ENCODE measurements at places on chromosomes 5 and 9.

DNA sequence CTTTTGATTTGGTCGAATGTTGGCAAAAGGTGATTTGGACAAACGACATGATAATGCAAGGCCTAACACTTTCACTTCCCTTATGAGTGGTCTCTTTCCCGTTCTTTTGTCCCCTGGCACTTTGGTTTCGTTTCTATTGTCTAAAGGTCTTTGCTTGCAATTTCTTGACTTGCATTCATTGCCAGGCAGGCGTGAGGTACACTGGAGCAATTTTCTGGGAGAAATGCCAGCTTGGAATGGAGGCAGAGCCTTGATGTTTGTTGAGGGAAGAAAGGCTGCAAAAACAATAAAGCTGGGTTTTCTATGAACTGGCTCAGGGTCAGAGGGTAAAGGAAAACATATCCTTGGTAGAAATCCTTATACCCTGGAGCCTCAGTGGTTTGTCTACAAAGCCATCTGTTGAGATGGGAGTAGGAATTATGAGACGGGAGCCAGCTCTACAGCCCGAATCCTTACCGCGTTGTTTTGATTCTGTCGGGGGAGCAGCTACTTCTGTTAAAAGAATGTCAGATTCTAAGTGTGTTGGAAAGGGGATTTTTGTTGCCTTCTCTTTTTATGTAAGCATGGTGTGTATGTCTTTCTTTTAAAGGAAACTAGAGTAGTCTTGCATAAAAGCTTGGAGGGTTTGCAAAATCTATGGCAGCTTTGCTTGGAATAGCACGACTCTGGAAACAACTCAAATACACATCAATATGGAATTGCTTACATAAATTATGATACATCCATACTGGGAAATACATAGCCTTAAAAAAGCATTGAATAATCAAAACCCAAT lies 158.9 kb downstream of the RMI1 start:
- no peak for DNase-seq

- no peak for DNase-seq
Observed at GRCh38 chr9:117926031-117926658, 221.9 kb downstream of the TLR4 start.

DNA sequence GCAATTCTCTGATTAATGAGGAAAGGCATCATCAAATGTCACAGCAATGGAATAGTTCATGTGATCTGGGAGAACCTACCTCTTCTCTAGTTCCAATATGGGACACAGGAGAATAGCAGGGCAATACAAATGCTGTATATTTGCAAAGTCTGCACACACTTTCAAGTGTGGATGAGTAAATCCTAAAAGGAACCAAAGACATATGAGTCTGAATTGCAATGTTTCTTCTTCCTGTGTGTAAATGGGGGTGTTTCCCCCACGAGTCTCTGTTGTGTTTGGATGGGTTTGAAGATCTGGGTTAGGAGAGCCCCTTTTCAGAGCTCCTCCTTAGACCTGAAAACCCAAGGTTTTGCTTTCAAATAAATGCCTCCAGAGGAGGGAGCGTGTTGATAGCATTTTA lies 26.9 kb downstream of the SLC46A2 start:
- no peak for DNase-seq

- no peak for DNase-seq
Observed at GRCh38 chr9:135698236-135698635, 1.0 kb downstream of the SOHLH1 start.

DNA sequence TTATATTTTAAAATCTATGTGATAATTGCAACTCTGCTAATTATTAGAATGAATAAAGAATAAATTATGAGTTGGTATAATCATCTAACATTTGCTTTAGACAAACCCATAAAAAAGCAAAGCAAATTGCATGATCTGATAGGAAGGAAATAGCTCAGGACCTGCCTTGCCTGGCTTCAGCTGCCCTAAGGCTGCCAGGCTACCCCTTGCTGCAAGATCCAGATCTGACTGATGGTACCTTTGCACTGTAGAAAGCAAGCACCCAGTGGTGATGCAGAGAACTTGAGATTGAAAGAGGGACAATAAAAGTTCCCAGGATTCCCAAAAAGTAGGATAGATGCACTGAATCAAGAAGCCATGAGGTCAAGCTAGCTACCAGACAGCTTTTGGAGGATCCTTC lies 100.9 kb upstream of the FSTL4 start:
- DNase-seq: no peak

GRCh38 chr9:2809692-2810419 lies 34.0 kb downstream of the PUM3 start:
- DNase-seq: no peak

- DNase-seq: no peak
Observed at GRCh38 chr5:112646139-112646936, 91.3 kb upstream of the APC start.

DNA sequence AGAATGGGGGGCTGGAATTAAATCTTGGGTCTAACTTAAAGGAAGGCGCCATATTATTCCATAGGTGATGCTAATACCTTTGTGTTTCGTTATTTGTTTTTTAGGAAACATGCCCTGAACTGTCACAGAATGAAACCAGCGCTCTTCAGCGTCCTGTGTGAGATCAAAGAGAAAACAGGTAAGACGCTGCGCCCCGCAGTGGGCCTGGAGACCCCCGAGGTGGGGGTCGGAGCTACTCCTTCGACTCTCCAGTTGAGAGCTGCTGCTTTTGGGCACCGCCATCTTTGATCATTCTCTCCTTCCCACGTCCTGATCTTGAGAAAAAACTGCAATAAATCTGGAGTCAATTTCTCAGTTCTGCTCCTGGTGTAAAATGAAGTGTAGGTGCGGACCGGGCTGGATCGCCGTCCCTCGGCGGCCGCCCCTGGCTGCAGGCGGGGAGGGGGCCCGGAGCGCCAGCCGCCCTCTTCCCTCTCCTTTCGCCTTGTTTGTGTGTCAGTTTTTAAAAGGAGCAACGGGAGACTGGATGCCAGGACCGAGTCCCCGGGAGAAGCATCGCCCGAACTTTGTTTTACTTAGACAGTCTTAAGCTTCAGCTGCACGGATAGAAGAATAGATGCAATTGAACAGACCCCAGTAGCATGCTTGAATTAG lies 1.4 kb downstream of the PBX3 start:
- DNase-seq: no peak

DNA sequence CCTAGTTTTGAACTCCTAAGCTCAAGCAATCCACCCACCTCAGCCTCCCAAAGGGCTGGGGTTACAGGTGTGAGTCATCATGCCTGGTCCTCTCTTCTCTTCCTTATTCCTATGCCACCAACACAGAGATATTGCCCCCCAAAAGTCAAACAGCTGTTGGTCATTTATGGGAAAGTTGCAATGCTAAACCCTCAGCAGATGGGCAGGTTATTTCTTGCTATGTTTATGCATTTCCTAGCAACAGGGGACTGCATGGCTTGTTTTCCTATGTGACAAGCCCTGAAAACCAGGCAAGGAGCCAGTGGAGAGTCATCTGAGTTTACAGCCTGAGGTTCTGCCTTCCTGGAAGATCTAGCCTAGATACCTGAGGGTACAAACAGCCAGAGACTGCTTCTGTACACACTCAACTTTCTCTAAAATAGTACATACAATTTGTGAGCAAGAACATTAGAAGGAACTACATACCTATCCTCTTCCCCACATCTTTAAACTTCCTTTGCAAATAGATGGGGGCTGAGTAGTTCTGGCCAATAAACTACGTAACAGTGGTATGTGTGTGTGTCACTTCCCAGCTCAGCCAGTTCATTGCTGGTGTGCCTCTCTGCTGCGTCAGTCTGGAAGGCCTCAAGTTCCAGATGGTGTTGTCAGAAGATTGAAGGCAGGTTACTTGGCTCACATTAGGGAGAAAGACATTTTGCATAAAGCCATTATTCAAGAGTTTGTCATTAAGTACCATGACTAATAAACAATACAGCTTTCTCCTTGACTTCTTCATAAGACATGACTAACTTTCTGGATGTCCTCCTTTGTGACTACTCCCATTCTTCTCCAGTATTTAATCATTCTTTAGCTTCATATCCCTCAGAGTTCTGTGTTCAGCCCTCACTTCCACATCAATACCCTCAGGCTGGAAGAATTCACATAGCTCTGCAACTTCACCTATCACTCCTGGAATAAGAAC lies 65.3 kb downstream of the CSNK1A1 start:
- no peak for DNase-seq

GRCh38 chr5:127876384-127876783 lies 173.2 kb downstream of the CCDC192 start:
- DNase-seq: no peak

GRCh38 chr9:123926941-123927340 lies 3.0 kb downstream of the DENND1A start:
- no peak for DNase-seq

DNA sequence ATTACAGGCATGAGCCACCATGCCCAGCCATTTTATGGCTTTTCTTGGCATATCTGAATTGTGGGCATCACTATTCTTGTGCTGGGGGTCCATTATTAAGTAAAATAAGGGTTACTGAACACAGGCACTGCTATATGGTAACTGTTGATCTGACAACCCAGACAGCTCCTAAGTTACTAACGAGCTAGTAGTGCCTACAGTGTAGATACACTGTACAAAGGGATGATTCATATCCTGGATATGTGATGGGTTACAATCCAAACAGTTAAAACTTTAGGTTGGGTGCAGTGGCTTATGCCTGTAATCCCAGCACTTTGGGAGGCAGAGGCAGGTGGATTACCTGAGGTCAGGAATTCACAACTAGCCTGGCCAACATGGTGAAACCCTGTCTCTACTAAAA lies 4.3 kb downstream of the CD14 start:
- DNase-seq: no peak

DNA sequence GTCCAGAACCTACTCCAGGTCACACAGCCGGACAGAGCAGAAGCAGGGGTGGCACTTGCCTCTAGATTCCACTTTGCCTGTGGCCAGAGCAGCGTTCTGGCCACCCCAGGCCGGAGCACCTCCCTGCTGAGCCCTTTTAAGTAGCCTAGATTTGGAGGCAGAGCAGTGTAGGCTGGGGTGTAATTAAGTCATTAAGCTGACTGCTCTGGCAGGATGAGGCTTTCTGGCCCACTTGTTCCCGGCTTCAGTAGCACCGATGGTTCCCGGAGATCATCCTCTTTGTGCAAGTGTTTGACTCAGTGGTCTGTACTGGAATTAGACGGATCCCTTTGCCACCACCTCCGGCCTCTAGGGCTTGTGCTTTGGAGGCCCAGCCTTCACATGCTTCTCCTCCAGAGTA lies 281.9 kb upstream of the ANKRD55 start:
- no peak for DNase-seq

GRCh38 chr5:57325678-57326397 lies 152.0 kb downstream of the GPBP1 start:
- no peak for DNase-seq

DNA sequence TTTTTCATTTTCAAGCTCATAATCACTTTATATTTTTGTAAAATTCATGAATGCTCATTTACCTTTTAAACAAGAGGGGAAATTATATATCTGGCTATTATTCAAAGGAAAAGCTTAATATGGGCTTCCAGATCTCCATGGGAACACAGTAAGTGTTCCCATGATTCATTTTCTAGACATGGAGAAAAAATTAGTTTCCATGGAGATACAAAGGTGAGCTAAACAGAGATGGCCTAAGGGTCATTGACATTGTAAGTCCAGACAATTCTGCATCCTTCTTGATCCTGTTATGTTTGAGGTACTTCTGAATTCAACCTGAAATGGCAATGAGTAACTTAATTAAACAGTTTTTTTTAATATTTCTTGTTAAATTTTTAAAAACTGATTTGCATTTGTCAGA lies 341.4 kb upstream of the PRR16 start:
- no peak for DNase-seq

- DNase-seq: no peak
Observed at GRCh38 chr5:14603141-14603540, 21.5 kb downstream of the OTULINL start.

DNA sequence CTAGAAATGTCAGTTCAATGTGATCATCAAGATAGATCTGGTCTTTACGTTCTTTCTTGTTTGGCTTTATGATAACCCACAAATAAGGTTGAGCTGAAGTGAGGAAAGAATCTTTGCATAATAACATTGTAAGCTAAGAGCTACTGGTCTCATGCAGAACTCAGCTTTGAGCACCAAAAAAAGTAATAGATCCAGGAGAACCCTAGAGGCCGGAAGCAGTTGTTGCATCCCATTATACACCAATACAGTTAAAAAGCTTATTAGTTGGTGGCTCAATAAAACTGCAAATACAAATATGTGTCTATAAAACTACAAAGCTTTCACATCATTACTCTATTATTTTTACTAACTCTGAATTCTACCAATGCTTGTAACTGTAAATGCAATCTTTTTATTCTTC lies 85.5 kb upstream of the NUDT12 start:
- DNase-seq: no peak

DNA sequence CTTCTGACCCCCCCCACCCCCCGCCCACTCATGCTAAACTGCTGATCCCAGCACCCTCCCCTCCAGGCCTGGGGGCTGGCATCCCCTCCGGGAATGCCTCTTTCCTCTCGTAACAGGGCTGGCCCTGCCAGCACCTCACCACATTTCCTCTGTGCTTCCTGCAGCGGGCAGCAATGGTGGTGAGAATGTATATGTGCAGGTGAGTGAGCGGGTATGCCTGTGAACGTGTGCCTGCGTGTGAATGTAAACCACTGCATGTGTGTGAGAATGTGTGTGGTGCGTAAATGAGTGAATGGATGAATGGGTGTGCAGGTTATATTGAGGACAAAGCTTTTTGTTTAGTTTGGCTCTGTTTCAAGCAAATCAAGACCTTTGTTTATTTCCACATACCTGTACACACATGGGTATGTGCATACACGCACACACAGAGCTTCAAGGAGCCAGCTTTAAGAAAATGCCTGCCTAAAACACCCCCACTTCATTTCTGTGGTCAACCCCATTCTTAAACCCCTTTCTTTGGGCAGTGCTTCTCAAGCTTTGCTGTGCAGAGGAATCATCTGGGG lies 95.7 kb upstream of the SHB start:
- DNase-seq: no peak

GRCh38 chr5:74156728-74157383 lies 483.7 kb downstream of the ENC1 start:
- DNase-seq: no peak

DNA sequence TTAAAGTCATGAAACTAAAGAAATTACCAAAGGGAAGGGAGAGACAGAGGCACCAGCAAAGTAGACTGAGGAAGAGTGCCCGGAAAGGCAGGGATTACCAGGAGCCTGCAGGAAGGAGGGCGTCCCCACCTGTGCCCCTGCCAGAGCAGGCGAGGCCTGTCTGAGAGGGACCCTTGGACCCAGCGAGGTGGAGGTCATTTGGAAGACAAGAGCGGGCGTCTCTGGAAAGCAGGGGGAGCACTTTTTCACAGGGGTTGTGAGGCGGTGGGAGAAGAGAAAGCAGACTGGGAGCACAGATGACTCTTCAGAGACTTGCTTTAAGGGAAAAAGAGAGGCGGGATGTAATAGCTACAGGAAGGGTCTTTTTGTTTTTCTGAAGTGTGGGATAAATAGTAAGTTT lies 27.5 kb upstream of the SLC2A8 start:
- DNase-seq: no peak

GRCh38 chr5:36623832-36624231 lies 17.4 kb downstream of the SLC1A3 start:
- no peak for DNase-seq

DNA sequence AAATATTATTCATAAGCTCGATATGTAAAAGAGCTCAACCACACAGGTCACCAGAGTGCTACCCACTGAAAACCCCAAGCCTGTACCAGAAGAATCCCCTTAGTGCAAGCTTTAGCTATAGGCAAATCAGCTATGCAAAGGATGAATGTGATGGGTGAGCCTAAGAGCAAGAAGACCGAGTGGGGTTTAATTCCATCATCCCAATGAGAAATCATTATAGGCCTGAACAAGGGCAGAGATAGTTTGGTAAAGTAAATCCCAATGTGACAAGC lies 21.8 kb downstream of the ELOVL7 start:
- DNase-seq: no peak

GRCh38 chr5:77251921-77252320 lies 41.4 kb downstream of the PDE8B start:
- no peak for DNase-seq
